Activated CD4-positive, alpha-beta T cell treated with anti-CD3 and anti-CD28 coated beads, Interleukin-2, amount 10 ng/mL, durations not matched to agents 24 days and 14 days (primary cell): ENCODE measurements at places on chromosomes 6 and 20. TPM values are rescaled to one million over a fixed set of nuclear protein-coding genes. Genes with fewer than 3 reads are reported as not detected.

Gene LRRN4
- not detected in 2 replicates for total RNA-seq

Gene GPLD1
- total RNA-seq = 0.17 and 0.44 TPM in 2 replicates

Gene MROH8
- 0.63 and 1.3 TPM in 2 replicates for total RNA-seq

Gene PKHD1
- total RNA-seq = not detected in 2 replicates

Gene NRSN1
- total RNA-seq = not detected in 2 replicates

Gene ERGIC3
- 123 and 136 TPM in 2 replicates for total RNA-seq

Gene MCHR2
- total RNA-seq = not detected in 2 replicates

- no peak for DNase-seq
Measured at GRCh38 chr6:122075917-122076316, 323.5 kb upstream of the HSF2 start.

DNA sequence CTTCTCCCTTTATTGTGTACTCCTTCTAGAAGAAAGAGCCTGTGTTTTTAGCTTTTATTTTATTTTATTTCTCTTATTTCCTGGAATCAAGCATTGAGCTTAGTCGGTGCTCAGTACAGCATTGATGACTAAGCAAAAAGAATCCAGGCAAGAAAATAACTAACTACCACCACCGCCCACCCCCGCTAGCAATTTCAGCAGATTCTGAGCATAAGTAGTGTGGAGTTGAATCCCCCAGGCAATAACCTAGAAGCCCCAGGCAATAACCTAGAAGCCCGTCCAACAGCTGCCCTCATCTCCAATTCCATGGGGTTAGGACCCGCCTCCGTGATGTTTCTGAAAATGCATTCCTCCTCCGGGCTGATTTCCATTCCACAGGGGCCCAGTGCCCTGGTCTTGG lies 258.0 kb upstream of the TAB2 start:
- DNase-seq = no peak

- peak; percentile 20 for DNase-seq
Measured at GRCh38 chr6:109121411-109121810, 26.1 kb downstream of the CEP57L1 start.

GRCh38 chr6:167750956-167751358 lies 75.8 kb upstream of the AFDN start:
- DNase-seq = no peak

GRCh38 chr6:118536478-118536877 lies 11.6 kb upstream of the PLN start:
- no peak for DNase-seq

- DNase-seq = no peak
Measured at GRCh38 chr6:64146876-64147275, 511.3 kb downstream of the PHF3 start.

DNA sequence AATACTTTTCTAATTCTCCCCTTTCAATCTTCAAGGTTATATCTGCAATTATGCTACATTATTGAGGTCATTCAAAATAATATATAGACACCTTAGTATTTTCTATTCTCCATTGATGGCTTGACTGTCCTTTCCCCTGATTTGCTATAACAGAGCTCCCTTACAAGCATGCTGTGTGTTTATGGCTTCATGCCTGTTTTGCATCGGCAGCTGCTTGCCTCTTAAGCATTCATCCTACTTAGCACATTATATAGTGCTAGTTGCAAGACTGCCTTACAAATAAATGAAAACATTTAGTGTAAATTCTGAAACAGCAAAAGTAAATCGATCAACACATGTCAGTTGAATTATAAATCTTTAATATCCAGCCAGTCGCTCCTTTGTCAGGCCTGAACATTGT lies 476.2 kb upstream of the POU3F2 start:
- no peak for DNase-seq

DNA sequence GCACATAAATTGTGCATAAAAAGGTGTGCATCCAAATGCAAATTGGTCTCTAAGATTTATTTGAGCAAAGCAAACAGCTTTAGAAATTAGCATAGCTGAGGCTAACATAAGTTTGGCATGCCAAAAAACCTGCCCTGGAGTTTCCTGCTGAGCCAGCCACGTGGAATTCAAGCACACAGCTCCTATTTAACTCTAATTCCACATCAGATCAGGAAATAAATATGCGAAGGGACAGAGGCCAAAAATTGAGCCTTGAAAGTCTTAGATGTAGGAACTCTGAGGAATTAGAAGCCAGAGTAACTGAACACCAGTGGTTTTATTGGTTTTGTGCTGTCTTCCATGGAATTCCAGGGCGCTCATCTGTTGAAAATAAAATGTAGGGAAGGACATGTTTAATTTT lies 19.6 kb downstream of the SOBP start:
- DNase-seq = no peak

GRCh38 chr20:58128635-58129625 lies 99.5 kb downstream of the ANKRD60 start:
- DNase-seq = no peak
